Brain microvascular endothelial cell (primary cell): ENCODE measurements at places on chromosomes 5 and 9.

- DNase-seq = no peak
Measured at GRCh38 chr9:34408173-34408572, 31.5 kb upstream of the MYORG start.

DNA sequence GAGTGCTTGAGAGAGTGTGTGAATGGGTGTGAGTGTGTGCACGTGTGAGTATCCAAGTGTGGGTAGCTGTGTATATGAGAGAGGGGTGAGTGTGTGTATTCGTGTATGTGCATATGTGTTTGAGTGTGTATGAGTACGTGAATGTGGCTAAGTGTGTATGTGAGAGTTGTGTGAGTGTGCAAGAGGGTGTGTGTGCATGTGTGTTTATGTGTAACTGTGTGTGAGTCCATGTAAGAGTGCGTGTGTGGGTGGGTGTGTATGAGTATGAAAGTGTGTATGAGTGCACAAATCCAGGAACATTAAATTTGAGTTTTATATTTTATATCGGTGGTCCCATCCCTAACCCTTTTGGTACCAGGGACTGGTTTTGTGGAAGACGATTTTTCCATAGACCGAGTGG is 156.4 kb downstream of the TENT4A start:
- DNase-seq = no peak

GRCh38 chr9:17217272-17217671 is 82.4 kb downstream of the CNTLN start:
- DNase-seq = no peak

DNA sequence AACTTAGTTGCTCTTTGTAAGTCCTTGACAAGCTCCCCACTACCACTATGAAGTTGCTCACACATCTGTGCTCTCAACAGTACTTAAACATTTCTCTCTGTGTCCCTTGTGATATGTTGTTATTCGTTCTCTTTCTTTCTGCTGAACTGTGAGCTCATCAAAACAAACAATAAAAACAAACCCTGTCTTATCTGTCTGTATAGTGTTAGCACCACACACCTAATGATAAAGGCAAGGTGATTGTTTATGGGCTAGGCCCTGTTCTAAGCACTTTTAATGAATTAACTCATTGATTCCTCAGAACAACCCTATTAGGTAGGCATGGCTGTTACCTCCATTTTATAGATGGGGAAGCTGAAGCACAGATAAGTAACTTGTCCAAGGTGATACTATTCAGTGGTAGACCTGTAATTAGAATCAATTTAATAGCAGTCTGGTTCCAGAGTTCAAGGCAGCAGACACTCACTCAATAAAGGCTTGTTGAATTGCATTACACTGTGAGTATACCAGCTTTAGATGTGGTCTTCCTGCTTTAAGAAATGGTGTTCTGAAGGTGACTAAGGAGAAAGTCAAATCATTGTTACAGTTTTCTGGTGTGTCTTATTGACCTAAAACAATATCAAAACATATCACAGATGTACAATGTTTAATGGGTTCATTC is 153.6 kb upstream of the ELL2 start:
- no peak for DNase-seq

DNA sequence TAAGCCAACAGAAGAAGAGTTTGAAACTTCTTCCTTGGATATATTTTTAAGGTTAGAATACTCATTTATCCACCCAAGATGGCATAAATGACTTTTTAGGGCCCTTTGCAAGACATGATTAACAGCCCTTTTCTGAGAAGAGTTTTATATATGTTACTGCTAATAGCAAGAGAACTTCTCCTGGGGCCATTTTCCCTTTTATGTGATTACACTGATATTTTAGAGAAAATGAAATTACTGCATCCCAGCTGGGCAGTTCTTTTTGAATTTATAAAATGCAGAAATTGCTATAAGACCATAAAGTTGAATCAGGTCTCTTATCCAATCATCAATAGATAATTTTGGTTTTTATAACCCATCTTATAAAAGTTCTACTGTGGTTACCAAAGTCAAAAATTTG is 161.3 kb upstream of the RFX3 start:
- no peak for DNase-seq

- no peak for DNase-seq
Measured at GRCh38 chr9:20837166-20837565, 153.1 kb downstream of the FOCAD start.

GRCh38 chr5:146076455-146076854 is 28.9 kb downstream of the PLAC8L1 start:
- no peak for DNase-seq

DNA sequence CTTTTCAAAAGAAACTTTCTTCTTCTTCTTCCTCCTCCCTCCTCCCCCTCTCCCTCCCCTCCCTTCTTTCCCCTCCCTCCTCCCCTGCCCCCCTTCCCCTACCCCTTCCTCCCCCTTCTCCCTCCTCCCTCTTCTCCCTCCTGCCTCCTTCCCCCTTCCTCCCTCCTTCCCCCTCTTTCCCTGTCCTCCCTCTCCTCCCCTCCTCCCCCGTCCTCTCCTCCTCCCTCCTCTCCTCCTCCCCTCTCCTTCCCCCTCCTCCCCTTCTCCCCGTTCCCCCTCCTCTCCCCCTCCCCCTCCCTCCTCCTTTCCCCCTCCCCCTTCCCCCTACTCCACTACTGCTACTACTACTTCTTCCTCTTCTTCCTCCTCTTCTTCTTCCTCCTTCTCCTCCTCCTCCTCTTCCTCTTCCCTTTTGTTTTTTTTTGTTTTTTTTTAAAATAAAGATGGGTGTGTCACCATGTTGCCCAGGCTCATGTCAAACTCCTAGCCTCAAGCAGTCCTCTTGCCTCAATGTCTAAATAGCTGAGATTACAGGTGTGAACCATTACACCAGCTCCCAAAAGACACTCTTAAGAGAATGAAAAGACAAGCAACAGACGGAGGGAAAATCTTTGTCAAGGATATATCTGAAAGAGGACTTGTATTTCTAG is 87.5 kb downstream of the SCAMP1 start:
- DNase-seq = no peak

GRCh38 chr5:88878976-88879375 is 4.0 kb downstream of the MEF2C start:
- DNase-seq = no peak

DNA sequence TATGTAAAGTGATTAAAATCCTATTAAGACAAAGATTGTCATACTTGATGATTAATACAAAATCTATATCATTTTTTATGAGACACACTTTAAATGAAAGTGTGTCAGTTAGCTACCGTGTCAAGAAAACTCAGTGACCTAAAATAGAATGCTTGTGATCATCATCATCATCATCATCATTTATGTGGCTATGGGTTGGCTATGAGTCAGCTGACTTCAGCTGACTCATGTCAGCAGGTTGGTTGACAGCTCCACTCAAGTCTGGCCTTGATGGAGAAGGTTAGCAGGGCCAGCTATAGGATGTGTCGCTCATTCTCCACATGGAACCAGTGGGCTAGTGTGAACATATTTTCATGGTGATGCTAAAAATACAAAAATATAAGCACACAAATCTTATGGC is 43.8 kb upstream of the ZNF300 start:
- DNase-seq = no peak

- DNase-seq = no peak
Measured at GRCh38 chr9:134942011-134942787, 24.5 kb upstream of the FCN1 start.

GRCh38 chr9:27353474-27354229 is 56.7 kb upstream of the EQTN start:
- DNase-seq = peak; percentile 25
